ENCODE measurements at places on chromosomes 3 and 15. TPM values are rescaled to one million over a fixed set of nuclear protein-coding genes. Genes with fewer than 3 reads are reported as not detected.

The DNAJA4 gene
- total RNA-seq: 120 TPM

The THOC7 gene
- total RNA-seq: 64.1 TPM

DNA sequence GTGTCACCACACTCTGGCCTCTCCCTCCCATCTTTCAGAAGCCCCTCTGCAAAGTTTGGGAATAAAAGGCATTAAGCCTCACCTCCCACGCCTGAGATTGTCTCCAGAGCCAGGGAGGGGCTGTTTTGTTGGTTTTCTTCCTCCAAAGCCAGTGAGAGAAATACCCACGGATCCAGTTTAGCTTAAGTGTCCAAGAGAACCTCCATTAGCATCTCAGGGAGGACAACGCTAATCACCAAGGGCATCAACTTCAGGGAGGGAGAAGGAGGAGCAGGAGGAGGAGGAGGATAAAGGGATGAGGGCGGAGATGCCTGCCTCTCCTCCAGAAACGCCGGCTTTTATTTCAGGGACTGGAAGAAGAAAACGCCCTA lies 101.6 kb downstream of the SRGAP3 start:
- no peak for DNase-seq

- peak; percentile 69 for DNase-seq
These were observed 120.7 kb downstream of the FNDC3B start for GRCh38 chr3:172159962-172160538.

DNA sequence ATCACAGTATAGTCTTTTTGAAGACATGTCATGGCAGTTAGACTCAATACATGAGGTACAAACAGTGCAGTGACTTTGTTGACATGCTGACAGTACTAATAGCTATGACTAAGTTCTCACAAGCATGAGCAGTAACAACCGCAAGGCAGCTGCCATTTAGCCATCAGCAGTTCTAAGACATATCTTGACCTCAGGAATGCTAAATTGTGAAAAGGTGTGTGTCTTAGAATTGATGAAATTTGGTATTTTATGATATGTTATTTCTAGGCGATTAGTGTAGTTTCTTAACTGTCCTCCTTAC lies 60.7 kb upstream of the FURIN start:
- no peak for DNase-seq

GRCh38 chr3:4838621-4839022 lies 140.6 kb upstream of the BHLHE40 start:
- DNase-seq: no peak

DNA sequence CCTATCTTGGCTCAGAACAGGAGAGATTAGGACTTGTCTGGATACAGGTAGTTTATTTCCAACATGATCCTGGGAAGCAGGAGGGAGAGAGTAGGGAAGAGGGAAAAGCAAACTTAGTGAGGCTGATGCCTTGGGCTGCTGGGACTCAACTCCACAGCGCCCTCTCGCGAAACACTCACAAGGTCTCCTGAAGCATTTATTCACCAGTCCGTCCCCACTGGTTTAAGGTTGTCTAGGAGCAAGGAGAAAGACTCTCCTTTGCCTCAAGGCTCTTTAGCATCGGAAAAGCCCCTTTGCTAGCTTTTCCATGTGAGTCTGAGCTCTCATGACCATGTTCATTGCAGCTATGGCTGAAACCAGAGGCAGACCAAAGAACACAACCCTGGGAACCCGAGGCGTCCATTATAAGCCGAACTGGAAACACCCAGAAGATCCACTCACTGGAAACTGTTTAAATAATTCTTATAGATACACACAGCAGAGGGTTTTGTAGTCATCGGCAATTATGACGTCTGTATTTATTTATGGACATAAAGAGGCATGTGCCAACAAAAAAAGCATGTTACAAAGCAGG lies 244.5 kb downstream of the CD47 start:
- peak; percentile 20 for DNase-seq

- no peak for DNase-seq
These were observed 98.8 kb downstream of the EEFSEC start for GRCh38 chr3:128252083-128252482.

DNA sequence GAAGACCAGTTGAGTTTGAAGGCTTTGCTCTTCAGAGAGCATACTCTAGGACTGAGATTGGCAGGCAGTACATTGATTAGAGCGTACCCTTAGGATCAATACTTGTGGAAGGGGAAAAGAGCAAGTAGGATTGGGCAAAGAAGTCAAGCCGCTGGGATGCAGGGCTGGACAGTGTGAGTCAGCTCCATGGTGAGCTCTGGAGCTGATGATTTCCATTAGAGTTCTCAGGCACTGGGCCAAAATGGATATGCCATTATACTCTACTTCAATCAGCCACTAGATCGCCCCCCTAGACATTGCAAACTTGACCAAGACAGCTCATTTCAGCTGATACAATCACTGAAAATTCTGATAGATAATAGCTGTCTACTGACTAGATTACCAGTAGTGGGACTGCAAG lies 432.7 kb upstream of the ALCAM start:
- DNase-seq: no peak

GRCh38 chr3:57078344-57078634 lies 17.8 kb downstream of the SPATA12 start:
- peak; percentile 42 for DNase-seq

DNA sequence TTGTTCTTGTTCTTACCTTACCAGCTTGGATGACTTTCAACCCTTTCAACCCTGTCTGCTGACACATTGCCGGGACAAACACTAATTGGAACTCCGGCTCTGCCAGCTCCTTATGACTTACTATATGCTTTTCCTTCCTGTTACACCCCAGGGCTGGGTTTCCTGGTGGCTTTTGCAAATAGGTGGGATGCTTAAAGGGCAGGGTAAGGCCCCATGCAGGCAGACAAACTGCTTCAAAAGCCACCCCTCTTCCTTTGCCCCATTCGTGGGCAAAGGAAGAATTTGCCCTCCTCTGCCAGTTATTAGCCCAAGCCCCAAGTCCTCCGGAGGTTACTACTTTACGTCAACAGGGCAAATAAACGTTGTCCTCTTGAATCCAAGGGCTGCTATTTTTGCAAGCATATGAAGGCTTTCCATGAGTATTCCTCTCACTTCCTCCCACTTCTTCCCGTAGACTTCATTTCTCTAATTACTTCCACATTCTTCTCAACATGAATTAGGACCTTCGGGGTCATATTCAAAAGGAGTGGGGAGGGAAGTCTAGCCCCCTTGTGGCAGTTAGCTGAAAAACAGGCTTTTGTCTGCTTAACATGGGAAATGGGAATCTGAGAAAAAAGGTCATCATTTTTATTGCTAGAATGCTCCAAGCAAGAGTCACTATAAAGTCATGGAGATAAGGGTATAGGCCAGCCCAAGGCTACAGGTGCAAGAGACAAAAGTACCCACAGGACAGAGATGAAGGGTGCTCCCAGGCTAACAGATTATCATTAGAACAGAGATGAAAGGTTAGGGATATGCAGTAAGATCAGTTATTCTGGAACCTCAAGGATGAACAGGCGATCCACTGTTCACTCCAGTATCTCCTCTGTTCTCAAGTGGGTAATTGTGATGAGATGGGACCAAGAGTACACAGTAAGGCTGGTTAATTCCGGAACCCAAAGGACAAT lies 56.3 kb upstream of the FSTL1 start:
- peak; percentile 15 for DNase-seq

DNA sequence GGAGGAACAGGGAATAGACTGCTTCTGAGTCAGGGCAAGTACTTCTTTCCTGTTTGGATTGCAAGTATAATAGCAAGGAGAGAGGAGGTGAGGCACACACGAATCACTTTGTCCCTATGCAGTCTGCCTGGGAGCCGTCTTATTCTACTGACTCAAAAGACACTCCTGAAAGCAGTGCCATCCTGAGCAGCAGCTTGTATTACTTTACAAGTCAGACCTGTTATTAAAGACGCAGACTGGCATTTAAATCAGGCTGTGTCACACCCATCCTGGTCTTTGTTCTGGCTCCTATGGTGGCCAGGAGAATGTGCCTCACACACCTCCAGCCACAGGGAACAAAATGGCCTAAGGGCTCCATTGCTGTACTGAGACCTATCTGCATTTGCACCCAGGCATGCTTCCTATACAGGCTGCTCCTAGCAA lies 17.9 kb upstream of the SQOR start:
- no peak for DNase-seq

- peak; percentile 81 for DNase-seq
These were observed 47.6 kb downstream of the PSMD6 start for GRCh38 chr3:63975723-63976122.

- DNase-seq: no peak
These were observed 43.5 kb upstream of the ABI3BP start for GRCh38 chr3:101036676-101037075.

DNA sequence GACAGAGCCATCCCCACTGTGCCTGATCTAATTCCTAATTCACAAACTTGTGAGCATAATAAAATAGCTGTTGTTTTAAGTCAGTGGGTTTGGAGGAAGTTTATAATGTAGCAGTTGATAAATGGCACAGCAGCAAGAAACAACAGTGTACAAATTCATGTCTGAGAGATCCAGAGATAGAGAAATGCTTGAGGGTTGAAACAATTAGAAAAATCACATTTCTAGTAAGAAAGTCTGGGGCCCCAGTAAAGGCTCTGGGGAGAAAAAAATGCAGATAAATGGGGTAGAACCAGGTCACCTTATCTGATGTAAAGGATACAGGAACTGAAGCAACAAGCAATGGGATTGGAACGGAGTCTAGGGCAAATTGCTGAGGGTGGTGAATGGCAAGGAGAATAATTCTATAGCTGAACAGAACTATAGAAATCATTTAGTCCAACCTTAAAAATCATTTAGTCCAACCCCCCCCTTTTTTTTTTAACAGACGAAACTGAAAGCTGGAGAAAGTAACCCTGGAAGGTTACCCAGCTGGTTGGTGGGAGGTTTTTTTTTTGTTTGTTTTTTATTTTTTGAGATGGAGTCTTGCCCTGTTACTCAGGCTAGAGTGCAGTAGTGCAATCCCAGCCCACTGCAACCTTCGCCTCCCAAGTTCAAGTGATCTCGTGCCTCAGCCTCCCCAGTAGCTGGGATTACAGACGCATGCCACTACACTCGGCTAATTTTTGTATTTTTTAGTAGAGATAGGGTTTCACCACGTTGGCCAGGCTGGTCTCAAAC lies 14.3 kb upstream of the SHQ1 start:
- no peak for DNase-seq

All from gastrocnemius medialis (tissue), 4 donors.